ENCODE measurements at places on chromosomes 2 and 18.
A peak's percentile ranks its signal among the peaks of the same experiment; 100 is the strongest.

DNA sequence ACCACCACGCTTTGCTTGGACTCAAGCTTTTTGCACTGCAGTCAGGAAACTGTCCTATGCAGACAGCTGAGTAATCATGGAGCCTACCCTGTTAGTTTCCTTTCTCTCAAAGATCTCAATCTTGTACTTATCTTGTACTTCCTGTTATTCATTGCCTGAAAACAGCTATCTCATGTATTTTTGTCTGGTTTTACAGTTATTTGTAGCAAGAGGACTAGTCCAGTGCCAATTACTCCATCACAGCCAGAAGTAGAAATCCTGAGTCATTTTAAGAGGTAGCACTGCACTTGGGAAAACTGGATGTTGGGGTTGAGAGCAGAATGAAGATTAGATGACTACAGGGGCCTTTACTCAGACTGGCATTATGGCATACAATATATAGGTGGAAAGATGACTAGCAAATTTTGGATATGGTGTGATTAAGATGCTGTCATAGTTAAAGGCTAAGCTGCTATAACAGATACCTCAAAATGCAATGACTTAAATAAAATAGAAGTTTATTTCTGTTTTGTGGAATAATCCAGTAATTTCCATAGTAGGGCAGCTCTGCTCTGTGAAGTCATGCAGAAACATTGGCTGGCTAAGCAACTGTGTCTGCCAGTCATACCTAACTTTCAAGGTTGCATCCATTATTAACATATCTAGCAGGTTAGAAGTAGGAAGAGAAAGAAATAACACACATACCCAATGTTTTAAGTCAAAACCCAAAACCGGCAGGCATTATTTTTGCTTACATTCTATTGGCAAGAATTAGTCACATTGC, 21.1 kb upstream of the CHMP3 start:
- DNase-seq: peak; percentile 42

GRCh38 chr2:17303521-17303920, 214.7 kb downstream of the RAD51AP2 start:
- DNase-seq: no peak

DNA sequence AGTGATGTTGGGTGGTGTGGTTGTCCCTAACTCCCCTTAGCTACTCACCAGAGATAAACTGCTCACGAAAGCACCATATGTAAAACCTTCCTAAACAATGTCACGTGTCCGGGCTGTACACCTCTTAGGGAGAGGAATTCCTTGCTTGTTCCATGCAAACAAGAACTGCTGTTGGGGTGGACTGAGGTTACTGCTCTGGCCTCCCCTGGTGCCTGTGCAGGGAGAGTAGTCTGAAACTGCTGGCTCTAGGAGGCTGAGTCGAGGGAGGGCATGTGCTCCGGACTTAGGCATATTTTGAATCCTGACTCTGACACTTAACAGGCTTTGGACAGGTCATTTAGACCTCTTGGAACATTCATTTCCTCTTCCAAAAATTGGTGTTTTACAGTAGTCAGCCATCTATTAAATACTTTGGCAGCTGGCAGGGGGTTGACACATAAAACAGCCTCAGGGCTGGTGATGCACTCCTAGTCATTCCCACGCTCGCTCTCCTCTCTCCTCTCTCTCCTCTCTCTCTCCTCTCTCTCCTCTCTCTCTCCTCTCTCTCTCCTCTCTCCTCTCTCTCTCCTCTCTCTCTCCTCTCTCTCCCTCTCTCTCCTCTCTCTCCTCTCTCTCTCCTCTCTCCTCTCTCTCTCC, 10.6 kb downstream of the THNSL2 start:
- DNase-seq: no peak

DNA sequence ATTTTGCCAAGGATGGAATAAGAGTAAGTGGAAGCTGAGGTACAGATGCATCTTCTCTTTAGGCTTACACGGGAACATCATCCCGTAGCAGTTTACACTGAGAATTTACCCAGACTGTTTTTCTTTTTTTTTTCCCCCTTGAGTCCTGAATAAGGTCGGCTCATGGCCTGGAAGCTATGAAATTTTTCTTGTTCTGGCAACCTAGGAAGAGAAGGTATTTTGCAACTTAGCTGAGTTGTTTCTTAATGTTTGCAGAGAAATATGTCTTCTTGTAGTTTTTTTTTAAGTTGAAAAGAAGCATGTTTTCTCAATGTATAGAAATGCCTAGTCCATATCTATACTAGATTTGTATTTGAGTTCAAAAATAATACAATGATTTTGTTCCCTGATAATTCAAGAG, 712.5 kb downstream of the TDRD15 start:
- no peak for DNase-seq

DNA sequence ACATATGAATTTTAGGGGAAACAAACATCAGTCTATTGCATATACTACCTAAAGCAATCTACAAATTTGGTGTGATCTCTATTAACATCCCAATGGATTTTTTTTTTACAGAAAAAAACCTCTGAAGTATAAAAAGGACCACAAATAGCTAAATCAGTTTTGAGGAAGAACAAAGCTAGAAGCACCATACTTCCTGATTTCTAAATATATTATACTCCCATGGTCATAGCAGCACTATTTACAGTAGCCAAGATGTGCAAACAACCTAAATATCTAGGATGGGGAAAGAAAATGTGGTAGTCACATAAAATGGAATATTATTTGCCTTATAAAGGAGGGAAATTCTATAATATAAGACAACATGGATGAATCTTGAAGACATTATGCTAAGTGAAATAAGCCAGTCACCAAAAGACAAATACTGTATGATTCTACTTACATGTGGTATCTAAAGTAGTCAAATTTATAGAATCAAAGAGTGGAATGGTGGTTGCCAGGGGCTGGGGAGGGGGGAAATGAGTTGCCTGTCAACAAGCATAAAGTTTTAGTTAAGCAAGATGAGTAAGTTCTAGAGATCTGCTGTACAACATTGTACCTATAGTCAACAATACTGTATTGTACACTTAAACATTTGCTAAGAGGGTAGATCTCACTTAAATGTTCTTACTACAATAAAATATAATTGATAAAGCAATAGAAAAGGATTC, 17.6 kb upstream of the CASP8 start:
- DNase-seq: no peak

DNA sequence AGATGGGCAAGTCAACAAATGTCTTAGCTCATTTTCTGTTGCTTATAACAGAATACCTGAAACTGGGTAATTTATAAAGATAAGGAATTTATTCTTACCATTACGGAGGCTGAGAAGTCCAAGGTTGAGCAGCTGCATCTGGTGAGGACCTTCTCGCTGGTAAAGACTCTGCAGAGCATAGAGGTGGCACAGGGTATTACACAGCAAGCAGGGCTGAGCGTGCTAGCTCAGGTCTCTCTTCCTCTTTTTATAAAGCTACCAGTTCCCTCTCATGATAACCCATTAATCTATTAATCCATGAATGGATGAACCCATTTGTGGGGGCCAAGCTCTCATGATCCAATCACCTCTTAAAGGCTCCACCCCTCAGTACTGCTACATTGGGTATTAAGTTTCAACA, 109.1 kb downstream of the CDK15 start:
- no peak for DNase-seq

- no peak for DNase-seq
Observed at GRCh38 chr2:157830696-157831570, 45.2 kb downstream of the ACVR1 start.
